Adrenal gland (tissue), 19 donors: ENCODE measurements at places on chromosomes 6 and 20.

- DNase-seq, result no peak
Measured at GRCh38 chr20:62808211-62808865, 3.7 kb downstream of the OGFR start.

GRCh38 chr6:159908535-159908934 is 17.7 kb downstream of the MAS1 start:
- DNase-seq, result no peak

- no peak for DNase-seq
Measured at GRCh38 chr20:56625837-56626236, 3.3 kb upstream of the TFAP2C start.

DNA sequence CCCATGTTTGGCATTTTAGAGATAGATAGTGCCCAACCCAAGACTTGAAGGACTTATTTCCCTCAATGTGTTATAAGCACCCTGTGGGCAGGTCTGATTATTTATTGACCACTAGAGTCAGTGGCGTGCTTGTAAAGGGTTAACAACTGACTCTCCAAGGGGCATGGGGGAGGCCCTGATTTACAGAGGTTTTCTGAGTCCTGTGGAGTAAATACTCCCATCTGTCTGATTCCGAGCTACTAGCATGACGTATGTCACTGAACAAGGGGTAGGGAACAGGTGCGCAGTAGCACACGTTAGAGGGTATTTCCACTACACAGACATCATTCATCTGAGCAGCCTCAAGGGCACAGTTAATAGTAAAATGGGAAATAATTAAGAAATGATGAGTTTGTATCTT is 17.4 kb upstream of the TRAM2 start:
- DNase-seq, result no peak

DNA sequence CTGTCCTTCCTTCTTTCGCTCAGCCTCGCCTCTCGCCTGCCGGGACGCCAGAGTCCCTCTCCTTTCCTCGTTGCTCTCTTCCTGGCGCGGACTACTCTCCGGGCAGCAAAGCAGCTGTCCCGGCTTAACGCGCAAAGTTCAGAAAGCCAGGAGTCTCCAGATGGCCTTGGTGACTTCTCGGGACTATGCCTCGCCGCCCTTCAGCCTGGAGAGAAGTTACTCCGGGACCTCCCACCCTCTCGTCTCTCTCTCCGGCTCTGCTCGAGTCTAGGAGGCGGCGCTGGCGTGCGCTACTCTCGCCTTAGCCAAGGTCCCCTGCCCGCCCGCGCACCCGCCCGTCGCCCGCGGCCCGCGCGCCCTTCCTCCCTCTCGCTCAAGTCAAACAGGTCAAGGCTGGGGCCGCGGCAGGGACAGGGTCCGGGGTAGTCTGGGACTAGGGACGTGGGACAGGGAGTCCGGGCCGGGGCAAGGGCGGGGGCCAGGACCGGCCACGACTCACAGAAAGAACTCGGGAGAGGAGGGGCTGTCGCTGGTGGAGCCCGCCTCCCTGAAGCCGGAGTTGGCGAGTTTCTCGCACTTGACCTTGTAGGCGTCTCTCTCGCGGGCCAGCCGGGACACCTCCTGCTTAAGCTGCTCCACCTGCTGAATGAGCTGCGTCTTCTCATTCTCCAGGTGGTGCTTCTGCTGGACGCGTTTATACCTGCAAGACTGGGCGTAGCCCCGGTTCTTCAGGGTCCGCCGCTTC is 1.5 kb downstream of the MAFB start:
- peak; percentile 63 for DNase-seq

DNA sequence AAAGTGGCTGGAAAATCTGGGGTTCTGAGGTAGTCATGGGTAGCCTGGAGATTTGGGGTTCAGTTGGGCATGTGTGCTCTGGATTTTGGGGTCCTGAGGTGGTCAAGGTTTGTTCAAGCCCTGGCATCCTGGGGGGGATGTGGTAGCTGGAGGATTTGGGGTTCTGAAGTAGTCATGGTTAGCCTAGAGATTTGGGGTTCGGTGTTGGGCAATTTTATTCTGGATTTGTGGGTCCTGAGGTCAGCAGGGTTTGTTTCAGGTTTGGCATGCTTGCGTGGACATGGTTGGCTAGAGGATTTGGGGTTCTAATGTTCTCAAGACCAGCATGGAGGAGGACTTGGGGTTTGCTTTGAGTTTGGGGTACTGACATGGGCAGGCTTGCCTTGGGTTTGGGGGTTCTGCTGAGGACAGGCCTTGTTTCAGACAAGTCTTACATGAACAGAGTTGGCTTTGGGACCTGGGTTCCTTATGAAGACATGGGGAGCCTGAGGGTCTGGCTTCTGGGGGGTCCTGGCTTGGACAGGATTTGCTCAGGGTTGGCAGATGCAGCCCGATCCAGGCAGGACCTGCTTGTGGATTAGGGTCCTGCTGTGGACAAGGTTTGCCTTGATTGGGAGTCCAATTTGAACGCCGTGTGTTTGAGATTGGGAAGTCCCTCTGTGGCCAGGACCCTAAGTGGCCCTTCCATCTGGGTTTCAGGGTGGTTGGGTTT is 906 bp downstream of the ANKRD60 start:
- DNase-seq, result no peak

DNA sequence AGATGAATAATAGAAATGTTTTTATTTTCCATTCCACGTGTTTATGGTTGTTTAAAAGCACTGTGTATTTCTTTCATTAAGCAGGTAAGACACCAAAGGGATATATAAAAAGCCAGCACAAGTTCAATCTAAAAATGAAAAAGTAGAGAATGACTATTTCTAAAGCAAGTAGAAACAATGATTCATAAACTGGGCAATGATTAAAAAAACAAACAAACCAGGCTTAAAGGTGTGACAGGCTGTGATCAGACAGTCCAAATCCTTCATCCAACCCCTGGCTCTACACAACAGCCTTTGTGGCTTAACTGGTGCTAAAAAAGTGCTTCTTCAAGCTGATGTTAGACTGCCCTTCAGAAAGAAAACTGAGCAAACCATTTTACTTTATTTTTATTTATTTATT is 45.7 kb upstream of the TSHZ2 start:
- no peak for DNase-seq

DNA sequence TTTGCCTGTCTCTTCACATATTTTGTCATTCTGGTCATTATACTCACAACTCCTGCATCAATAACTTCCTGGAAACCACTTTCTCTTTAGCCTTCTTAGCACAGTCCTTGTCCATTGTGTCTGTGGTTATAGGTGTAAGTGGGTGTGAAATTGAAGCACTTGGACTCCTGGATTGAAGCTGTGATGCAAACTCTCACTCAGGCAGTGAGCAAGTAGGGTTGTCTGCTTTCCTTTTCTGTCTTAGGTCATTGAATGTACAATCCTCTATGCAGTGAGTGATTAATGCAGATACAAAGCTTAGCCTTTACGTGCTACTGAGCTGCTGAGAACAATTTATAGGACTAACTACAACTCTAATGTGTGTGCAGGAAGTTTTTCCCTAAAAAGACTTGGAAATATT is 54.8 kb downstream of the ADGRB3 start:
- no peak for DNase-seq
